ENCODE measurements at places on chromosomes 6 and 20.

DNA sequence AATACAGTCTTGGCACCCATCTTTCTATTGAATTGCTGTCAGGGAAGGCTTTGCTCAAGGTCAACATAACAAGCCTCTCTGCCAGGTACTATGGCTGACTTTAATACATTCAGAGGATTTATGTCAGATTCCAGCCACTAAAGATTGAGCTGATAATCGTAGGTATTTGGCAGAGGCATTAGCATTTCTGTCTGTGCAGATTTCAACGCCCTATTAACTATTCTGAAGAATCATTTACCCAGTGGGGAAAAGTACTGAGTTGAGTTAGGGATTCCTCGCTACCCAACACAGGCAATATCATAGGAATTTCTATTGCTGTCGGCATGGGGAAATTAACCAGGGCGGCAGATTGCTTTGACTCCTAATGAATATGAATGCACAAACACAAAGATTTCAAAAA is 233.7 kb upstream of the SPTLC3 start:
- no peak for DNase-seq

- no peak for DNase-seq
Measured at GRCh38 chr20:17732907-17733521, 33.2 kb downstream of the BANF2 start.

- DNase-seq = no peak
Measured at GRCh38 chr20:33693289-33693688, 7.1 kb upstream of the E2F1 start.

- DNase-seq = no peak
Measured at GRCh38 chr6:109318328-109318876, 63.9 kb downstream of the CD164 start.

GRCh38 chr6:92559003-92559402 is 860.4 kb downstream of the EPHA7 start:
- DNase-seq = no peak

DNA sequence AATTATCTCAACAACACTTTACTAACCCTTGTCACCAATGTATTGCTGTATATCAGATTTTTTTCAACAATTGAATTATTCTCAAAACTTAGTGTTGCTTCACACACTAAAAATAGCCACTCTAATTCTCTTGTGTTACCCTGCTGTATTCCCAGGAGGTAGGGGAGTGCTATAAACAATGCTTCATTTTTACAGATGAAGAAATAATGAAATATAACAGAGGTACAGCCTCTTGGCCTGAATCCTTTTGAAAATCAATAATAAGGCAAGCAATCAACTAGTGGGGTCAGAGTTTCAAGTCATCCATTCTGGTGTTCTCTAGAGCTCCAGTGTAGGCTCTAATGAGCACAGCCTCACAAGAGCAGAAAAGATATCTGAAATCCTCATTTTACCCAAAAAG is 10.9 kb downstream of the HIVEP2 start:
- no peak for DNase-seq

- DNase-seq = no peak
Measured at GRCh38 chr20:51612896-51613295, 70.4 kb upstream of the NFATC2 start.

GRCh38 chr6:47061309-47062300 is 19.5 kb upstream of the ADGRF1 start:
- DNase-seq = no peak

- no peak for DNase-seq
Measured at GRCh38 chr6:121876721-121877120, 441.3 kb downstream of the GJA1 start.

GRCh38 chr20:62901891-62902290 is 24.4 kb downstream of the DIDO1 start:
- DNase-seq = no peak

GRCh38 chr6:42129360-42129676 is 13.1 kb downstream of the C6orf132 start:
- no peak for DNase-seq

DNA sequence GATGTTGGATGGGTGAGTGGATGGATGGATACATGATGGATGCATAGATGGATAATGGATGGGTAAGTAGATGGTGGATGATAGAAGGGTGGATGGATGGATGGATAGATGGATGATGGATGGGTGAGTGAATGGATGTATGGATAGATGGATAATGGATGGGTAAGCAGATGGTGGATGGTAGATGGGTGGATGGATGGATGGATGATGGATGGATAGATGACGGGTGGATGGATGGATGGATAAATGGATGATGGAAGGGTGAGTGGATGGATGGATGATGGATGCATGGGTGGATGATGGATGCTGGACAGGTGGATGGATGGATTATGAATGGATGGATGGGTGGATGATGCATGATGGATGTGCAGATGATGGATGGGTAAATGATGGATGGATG is 175.5 kb downstream of the TAF4 start:
- no peak for DNase-seq

DNA sequence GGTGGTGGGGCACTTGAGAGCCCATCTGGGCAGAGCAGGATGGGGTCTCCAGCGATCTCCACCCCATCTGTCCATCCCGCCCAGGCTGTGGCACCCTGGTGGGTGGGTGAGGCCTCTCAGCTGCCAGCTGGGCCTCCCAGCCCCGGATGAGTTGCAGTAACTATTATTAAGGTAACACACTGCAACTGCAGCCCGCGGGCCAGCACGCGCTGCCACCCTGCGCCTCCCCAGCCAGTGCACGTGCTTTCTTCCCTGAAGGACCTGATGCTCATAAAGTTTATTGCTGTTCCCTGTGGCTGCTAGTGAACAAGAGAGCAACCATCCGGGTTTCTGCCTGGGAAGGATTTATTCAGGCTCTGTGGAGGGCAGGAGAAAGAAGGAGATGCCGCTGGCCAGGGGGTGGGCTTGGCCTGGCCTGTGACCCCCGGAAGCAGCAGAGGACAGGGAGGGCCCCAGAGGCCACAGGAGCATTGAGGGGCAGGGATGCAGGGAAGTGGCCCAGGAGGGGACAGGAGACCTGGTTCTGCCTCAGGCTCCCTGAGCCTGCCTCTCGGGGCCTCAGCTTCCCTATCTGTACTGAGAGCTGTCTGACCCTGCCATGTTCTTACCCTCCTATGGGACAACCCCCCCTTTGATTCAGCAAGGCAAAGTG is 1.7 kb downstream of the IP6K3 start:
- DNase-seq = no peak

GRCh38 chr20:37185686-37186085 is 6.3 kb upstream of the MROH8 start:
- DNase-seq = no peak

GRCh38 chr20:54058420-54059139 is 11.8 kb downstream of the BCAS1 start:
- DNase-seq = no peak

GRCh38 chr6:87384038-87384437 is 23.7 kb upstream of the CFAP206 start:
- DNase-seq = no peak

GRCh38 chr6:14211562-14211942 is 94.0 kb downstream of the CD83 start:
- DNase-seq = no peak

DNA sequence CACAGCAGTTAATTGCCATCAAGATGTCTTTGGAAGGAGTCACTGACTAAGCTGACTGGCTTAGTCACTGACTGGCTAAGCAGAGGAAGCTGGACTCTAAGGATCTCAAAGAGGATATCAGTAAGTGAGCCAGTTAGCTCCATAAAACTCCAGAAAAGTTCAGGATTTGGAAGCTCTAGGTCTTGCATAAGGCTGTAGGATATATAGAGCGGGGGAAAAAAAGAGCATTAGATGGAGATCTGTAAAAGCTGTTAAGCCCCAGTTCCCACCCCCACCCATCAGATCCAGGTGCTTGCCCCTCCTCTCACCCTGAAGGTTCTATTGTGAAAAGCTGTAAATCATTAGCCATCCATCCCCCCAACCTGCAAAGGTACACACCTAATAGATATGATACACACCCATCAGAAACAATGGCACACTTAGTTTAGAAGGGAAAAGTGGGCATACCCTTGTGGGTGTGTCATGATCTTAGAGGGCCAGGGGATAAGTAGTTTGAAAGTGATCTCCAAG is 32.2 kb downstream of the CARMIL1 start:
- peak; percentile 46 for DNase-seq

- no peak for DNase-seq
Measured at GRCh38 chr20:16283307-16283706, 289.9 kb downstream of the KIF16B start.

DNA sequence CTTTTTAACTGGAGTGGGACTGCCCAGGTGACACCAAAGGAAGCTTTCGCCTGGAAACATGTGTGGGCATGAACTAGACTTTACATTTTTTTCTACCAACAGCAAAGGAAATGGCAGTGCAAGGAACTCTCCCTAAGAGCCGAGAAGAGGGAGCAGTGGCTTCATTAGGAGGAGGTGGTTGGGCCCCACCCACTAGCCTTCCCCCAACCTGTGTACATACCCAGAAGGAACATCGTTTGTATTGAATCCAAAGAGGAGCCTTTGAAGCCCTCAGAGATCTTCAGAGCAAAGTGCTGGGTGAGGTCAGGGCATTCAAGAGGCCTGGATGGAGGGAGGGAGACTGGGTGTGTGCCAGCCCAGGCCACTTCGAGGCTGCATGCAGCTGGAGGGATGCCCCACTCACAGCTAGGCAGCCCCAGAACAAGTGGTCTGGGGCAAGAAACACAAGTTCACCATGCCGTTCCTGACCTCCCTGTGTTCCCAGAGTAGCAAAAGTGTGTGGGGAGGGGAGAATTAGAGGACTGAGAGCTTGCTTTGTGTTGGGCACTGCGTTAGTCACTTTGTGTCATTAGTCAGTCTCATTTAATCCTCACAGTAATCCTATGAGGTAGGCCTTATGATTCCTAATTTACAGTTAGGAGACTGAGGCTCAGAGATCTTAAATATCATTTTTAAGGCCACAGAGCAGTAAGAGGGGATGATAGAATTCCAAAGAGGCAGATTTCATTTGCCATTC is 191.6 kb upstream of the SUPT3H start:
- DNase-seq = no peak

DNA sequence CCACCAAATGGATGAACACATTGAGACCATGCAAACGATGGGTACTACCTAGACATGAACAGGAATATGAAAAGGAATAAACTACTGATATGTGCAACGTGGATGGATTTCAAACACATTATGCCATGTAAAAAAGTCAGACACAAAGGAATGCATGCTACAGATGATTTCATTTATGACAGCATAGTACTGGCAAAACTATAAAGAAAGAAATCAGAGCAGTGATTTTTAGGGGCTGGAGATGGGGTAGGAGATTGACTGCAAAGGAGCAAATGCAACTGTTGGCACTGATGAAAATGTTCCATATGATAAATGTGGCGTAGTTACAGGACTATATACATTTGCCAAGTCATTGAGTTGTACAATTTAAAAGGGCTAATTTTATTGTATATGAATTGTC is 13.4 kb upstream of the COL12A1 start:
- no peak for DNase-seq

GRCh38 chr6:108242721-108243120 is 18.1 kb downstream of the SNX3 start:
- DNase-seq = no peak

DNA sequence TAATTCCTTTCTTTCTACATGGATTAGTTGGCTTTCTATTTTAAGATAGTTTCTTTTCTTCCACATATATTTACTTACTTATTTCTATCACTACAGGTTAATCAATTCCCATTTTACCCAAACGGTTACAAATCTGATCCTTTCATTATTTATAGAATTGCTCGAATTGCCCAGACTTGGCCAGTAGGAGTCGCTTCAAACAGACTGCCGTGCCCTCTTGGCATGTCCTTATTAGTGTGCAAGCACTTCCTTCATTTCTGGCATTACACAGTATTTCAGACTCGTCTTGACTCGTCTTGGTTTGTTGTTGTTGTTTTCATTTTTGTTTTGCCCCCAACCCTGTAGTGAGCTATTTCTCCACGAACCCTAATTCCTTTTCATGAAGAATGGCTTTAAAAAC is 74.6 kb downstream of the SAMD3 start:
- no peak for DNase-seq

- no peak for DNase-seq
Measured at GRCh38 chr6:23280437-23280836, 711.1 kb downstream of the HDGFL1 start.

GRCh38 chr6:9612489-9612888 is 802.4 kb downstream of the TFAP2A start:
- DNase-seq = no peak

- no peak for DNase-seq
Measured at GRCh38 chr6:2818593-2818992, 23.1 kb downstream of the SERPINB1 start.

DNA sequence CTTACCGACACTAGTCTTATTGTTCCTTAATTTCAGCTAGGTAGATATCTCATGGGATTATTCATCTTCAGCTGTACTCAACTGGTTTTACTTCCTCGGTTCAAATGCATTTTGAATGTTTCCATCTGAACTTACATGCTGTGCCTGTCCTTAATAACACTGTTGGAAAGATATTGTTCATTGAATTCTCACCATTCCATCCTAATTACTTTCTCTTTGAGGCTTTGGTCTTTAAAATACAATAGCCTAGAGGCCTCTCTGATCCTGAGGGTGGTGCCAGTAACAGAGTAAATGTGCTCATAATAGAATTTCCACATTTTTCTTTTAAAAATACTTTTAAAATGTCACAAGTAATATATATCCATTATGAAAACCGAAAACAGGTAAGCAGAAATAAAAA is 54.0 kb downstream of the IL20RA start:
- no peak for DNase-seq

DNA sequence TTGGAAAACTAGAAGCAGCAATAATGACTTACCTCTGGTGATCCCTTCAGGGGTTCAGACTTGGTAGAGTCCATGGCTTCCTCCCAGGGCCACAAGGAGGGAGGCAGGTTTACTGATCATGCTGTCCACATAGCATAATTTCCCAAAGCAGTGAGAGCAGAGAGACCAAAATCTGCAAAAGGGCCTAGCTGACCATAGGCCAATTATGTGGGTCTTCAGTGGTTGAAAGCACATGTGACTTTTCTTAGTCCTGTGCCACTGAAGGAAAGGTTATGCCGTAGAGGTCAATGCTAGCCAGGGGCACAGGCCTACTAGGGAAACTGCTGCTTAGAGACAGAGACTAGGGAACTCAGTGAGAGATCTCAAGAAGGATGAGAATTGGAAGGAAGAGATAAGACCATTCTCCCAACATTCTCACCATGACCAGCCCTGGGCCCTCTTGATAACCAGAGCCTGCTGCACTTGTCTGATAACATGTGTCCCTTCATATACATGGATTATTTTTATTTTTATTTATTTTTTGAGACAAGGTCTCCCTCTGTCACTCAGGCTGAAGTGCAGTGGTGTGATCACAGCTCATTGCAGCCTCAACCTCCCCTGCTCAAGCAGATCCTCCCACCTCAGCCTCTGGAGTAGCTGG is 2.0 kb upstream of the GTPBP2 start:
- no peak for DNase-seq

- DNase-seq = no peak
Measured at GRCh38 chr6:1993042-1993441, 252.4 kb downstream of the GMDS start.

Data from A549 (cell line).